Ureter (tissue), 1 donor: ENCODE measurements at places on chromosomes 3 and 15. TPM values are rescaled to one million over a fixed set of nuclear protein-coding genes. Genes with fewer than 3 reads are reported as not detected.

GRCh38 chr3:182438398-182438797 is 354.9 kb upstream of the ATP11B start:
- no peak for DNase-seq

GRCh38 chr3:38556640-38557358 is 60.7 kb downstream of the EXOG start:
- peak; percentile 32 for DNase-seq

DNA sequence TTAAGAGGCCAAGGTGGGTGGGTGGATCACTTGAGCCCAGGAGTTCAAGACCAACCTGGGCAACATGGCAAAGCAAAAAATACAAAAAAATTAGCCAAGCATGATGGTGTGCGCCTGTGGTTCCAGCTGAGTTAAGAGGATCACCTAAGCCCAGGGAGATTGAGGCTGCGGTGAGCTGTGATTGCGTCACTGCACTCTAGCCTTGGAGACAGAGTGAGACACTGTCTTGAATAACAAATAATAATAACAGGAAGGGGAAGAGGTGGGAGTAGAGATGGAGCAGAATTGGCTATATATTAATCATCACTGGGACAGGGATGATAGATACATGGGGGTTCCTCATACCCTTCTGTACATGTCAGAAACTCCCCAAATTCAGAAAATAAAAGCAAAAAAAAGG is 23.8 kb upstream of the NMB start:
- DNase-seq: no peak

DNA sequence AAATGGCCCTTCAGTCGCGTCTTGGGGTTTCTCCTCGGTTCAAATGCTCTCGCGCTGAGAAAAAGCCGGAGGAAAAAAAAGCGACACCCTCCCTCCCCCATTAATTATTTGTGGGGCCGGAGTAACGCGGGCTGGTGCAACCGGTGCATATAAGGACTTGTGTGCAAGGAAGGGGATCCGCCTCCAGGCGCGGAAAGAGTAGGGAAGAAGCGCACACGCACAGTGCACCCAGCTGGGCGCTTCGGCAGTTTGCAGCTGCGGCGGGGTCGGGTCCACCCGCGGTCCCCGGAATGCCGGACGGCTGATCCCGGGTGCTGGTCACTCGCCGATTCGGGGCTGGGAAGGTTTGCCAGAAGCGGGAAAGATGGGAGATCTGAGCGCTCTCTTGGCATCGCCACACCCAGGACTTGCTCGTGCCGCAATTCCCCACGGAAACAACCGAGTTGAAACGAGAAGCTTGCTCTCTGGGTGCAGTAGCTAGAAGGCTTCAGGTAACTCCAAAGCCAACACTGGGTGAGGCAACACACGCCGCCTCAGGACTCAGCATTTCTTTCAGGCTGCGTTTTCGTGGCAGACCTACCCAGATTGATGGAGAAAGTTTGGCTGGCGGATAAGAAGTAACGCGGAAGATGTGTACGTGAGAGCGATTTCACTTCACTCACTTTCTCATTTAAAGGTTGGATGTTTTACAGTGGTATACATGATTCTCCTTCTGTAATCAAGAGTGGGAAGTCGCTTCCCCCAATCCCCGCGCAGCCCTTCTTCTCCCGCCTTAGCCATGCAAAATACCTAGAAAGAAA is 720 bp upstream of the TNIK start:
- DNase-seq: peak; percentile 64

DNA sequence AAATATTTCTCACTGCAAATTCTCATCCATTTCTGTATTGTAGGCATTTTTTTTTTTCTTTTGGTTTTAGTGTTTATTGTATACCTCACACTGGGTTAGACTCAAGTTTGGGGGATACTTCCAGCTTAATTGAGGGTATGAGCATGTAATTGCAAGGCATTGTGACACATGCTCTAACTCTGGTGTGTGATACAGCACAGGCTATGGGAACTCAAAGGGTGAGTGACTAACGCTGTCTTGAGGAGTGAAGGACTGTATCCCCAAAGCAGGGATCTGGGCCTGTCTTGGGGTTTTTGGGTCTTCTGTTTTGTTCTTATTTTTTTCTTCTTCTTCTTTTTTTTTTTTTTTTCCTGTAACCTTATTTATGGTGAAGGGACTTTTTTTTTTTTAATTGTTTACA is 26.9 kb downstream of the MAP2K1 start:
- no peak for DNase-seq

DNA sequence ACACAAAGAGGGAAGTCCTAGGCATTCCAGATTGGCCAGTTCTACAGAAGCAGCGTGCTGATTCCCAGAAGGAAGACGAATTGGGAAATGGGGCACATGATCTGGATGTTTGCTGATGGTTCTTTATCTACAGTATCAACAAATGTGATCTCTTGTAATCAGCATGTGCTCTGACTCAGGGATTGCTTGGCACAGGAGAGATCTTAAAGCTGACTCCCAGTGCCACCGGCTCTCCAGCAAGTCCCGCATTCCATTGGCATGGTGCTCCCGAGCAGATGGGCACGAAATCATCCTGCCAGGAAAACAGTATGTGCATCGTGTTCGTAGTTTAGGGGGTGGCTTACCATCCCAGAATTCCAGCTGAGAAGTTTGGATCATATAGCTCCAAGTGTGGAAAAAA is 259.9 kb upstream of the NR2F2 start:
- no peak for DNase-seq

DNA sequence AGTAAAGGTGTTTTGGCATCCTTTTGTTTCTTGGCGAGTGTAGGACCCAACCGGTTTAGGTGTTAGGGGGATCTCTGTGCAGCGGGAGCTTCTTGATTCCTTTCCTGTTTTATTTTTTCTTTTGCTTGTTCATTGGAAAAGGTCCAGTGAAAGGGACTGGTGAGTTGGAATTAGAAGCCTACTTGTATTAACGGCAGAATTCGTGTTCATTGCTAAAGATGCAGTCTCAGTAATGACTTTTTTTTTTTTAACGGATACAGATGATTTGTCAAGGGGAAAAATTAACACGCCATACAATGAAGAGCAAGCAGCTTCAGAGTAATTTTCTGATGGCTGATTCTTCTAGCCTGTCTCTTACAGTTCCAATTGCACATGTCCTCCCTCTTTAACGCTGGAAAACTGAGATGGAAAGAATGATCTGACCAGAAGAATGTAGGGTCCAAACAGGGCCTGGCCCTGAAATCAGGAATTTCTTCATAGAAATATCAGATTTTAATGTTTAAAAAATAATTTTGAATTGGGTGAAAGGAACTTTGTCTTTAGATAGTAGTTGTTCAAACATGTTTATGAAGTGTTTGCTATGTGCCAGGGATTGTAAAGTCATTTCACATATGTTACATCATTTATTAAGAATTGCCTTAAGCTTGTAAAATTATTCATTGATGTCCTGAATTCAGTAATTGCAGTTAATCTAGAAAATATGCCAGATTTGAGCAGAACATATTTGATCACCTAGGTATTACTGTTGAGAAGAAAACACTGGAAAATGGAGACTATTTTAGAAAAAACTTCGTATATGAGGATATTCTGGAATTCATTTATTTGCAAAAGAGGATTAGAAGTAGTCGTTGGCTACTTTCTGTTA is 1.4 kb downstream of the MAPK6 start:
- no peak for DNase-seq

DNA sequence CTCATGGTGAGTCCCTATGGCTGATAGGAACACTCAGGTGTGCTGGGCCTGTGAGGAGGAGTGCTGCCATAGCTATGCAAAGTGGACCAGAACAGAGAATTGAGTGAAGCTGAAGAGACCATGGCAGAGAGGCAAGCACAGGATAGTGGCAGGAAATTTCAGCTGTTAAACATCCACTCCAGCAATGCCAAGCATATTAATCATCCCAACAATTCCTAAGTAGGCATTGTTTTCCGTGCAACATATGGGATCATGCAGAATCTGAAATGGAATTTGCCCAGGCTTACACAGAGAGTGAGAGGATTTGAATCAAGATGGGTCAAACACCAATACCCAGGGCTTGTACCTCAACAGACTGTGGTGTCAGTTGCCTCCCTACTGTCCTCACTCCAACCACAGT is 582.6 kb upstream of the UBE2E2 start:
- no peak for DNase-seq

DNA sequence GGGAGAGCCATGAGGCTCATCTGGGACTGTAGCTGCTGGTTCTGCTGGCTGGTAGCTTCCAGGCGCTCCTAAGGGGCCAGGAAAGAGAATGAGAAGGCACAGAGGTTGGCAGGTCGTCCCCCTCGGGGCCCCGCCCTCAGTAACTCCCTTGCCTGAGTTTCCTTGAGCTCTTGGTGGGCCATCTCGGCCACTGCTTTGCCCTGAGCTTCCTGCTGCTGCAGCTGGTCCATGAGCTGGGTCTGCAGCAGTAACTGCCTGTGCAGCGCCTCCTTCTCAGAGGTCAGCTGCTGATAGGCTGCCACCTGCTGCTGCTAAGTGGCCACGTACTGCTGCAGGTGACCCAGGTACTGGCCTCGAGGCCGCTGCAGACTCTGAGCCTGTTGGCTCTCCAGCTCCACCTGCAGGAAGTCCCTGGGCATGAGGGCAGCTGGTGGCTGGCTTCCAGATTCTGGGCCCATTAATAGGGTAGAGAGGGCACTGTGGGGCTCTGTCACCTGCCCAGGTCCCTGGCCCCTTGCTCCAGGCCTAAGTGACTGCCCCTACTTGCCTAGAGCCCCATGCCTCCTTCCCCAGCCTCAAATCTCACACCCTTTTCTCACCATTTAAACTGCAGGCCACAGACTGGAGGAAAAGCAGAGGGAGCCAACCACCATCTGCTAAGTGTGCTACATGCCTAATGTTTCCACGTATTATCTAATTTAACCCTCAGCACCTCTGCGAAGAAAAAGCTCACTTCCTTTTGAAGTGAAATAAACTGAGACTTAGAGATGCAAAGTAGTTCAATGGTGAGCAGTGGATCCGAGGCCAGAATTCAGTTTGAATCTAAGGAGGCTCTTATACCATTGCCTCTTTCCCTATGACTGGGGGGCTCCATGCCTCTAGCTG is 10.8 kb upstream of the VPS33B start:
- DNase-seq: peak; percentile 57

Gene SYNPR
- not detected for total RNA-seq

Gene GRK7
- total RNA-seq: not detected

Gene NTRK3
- total RNA-seq: 11.8 TPM
